ENCODE measurements at places on chromosomes 4 and X. TPM values are rescaled to one million over a fixed set of nuclear protein-coding genes. Genes with fewer than 3 reads are reported as not detected.

Gene NIPAL1
- total RNA-seq: 0.60 TPM

GRCh38 chr4:106614441-106614840, 245.9 kb upstream of the GIMD1 start:
- peak; percentile 21 for DNase-seq

Gene HMX1
- not detected for total RNA-seq

DNA sequence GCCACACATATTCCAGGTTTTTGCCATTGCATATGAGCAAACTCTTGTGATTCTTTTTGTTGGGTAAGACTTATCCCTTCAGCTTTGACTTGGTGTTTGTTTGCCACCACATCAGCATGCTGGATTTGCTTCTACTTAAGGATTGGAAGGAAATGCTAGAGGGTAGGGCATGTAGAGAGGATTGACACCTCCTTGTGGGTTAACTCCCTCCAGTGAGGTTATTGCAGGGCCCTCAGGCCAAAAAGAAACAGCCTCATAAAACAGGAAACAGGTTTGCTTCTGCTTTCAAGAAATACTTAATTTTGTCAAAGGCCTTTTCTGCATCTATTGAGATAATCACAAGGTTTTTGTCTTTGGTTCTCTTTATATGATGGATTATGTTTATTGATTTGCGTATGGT, 15.2 kb upstream of the INPP4B start:
- DNase-seq: no peak

- DNase-seq: no peak
Measured at GRCh38 chr4:183401473-183401872, 43.0 kb upstream of the CDKN2AIP start.

- DNase-seq: peak; percentile 43
Measured at GRCh38 chr4:83362492-83363329, 28.1 kb upstream of the HPSE start.

Gene NLGN3
- total RNA-seq: 0.39 TPM

DNA sequence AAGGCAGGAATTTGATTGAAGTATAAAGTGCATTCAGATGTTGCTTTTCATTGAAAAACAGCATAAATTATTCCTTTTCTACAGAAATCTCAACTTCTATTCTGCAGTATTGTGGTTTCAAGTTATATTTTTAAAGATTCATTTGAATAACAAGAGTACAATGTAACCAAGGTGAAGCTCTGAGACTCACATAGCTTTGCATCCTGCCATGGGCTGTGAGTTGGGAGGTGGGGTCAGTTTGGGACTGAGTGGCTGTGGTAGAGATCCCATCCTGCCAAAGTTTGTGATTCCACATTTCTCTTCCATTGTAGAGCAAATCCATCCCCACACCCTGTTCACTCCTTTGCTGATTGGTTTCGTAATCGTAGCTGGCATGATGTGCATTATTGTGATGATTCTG, 69.2 kb downstream of the KIT start:
- DNase-seq: no peak

Data from HFFc6 (cell line).